Tibial nerve (tissue), 4 donors: ENCODE measurements at places on chromosomes 7 and 10. TPM values are rescaled to one million over a fixed set of nuclear protein-coding genes. Genes with fewer than 3 reads are reported as not detected.

GRCh38 chr7:67791918-67792317, 795.3 kb downstream of the TYW1 start:
- H3K4me1 ChIP-seq = no peaks in the 10 kb centered on the region
- H3K27ac ChIP-seq = no peak overlapping the region
- no peaks in the 10 kb centered on the region for H3K36me3 ChIP-seq
- no peak for DNase-seq

- H3K27me3 ChIP-seq = no peaks in the 10 kb centered on the region
- no peaks in the 10 kb centered on the region for H3K36me3 ChIP-seq
- no peak for DNase-seq
- H3K27ac ChIP-seq = no peak overlapping the region
- no peaks in the 10 kb centered on the region for H3K4me1 ChIP-seq
- no peak overlapping the region for H3K4me3 ChIP-seq
These were observed 180.9 kb downstream of the JCAD start for GRCh38 chr10:29878492-29878891.

DNA sequence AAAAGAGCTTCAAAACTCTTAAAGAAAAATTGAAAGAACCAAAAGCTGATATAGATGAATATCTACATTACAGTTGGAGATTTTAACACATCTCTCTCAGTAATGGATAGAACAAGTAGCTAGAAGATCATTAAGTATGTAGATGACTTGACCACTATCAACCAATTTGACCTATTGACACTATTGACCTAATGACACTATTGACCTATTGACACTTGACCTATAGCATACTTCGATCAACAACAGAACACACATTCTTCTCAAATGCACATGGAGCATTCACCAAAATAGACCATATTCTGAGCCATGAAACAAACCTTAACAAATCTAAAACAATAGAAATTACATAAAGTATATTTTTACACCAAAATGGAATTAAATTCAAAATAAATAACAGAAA, 22.3 kb downstream of the GIMAP5 start:
- H3K4me3 ChIP-seq = no peak overlapping the region
- H3K36me3 ChIP-seq = no peaks in the 10 kb centered on the region
- H3K27me3 ChIP-seq = no peaks in the 10 kb centered on the region
- DNase-seq = no peak

DNA sequence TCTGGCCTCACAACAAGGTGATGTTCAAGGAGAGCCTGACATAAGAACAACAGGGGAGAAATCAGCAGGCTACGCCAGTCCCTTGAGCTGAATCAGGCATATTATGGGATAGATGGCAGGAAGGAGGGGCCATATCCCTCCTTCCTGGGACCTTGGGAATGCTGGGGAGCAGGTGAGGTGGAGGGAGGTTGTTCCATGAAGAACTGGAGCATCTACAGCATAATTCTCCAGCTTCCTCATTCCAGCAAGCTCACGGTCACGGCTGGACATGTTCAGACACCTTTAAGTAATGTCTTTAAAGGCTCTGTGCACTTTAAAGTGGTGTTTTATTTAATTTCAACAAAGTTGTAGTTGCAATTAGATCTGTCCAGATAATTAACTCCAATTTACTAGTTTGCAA, 780.5 kb downstream of the TYW1 start:
- H3K27me3 ChIP-seq = no peaks in the 10 kb centered on the region
- H3K4me3 ChIP-seq = no peak overlapping the region
- no peaks in the 10 kb centered on the region for H3K4me1 ChIP-seq
- no peak for DNase-seq
- H3K27ac ChIP-seq = no peak overlapping the region

GRCh38 chr7:110090110-110090820, 1000.7 kb upstream of the LRRN3 start:
- no peak overlapping the region for H3K4me3 ChIP-seq
- DNase-seq = no peak
- no peak overlapping the region for H3K27ac ChIP-seq
- no peaks in the 10 kb centered on the region for H3K4me1 ChIP-seq
- no peaks in the 10 kb centered on the region for H3K27me3 ChIP-seq

- no peak overlapping the region for H3K27ac ChIP-seq
- no peak for DNase-seq
- H3K4me1 ChIP-seq = no peaks in the 10 kb centered on the region
- H3K27me3 ChIP-seq = no peaks in the 10 kb centered on the region
- no peaks in the 10 kb centered on the region for H3K36me3 ChIP-seq
These were observed 57.7 kb downstream of the STEAP1B start for GRCh38 chr7:22442187-22442881.

DNA sequence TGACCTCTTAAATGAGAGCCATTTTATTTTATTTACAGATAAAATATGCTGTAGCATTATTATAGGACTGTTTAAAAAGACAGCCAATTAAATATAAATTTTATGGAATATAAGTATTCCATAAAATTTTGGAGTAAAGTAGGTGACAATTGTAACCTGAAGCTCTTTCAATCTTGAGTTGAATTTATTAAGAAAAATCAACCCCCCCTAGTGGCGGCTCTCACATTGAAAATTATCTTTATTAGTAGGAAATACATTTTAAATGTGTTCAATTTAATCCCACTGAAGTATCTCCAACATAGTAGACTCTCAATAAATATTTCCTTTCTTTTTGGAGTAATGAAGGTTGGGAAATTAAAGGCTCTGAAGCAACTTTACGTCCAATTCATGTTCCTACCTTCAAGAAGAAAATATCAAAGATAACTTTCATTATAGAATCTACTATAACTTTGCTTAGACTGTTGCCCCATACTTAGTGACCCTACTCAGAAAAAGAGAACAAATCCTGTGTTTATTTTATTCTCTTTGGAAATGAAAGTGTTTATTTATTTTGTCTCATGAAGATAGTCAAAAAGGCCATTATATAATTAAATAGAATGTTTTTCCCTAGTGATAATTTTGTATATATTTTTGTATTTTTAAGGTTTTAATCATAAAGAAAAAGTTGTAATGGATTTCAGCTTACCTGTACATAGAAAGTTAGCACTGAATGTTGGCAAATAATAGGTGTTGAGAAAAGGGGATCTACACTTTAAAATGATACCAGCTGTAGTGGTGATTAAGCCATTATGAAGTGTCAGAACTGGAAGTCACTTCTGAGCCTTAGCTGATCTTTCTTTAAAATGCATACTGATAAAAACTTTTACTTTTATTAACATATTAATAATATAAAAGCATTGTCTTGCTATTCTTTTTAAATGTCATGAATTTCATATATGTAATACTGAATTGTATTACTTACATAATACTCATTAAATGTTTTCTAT, 3.3 kb downstream of the AHR start:
- peaks cover 55% of the 10 kb centered on the region for H3K4me1 ChIP-seq
- peak overlapping the region; percentile 96 for H3K27ac ChIP-seq
- H3K27me3 ChIP-seq = no peaks in the 10 kb centered on the region
- peak; percentile 47 for DNase-seq
- H3K36me3 ChIP-seq = no peaks in the 10 kb centered on the region

- no peaks in the 10 kb centered on the region for H3K27me3 ChIP-seq
- H3K27ac ChIP-seq = no peak overlapping the region
- H3K4me1 ChIP-seq = no peaks in the 10 kb centered on the region
- DNase-seq = no peak
- no peaks in the 10 kb centered on the region for H3K36me3 ChIP-seq
These were observed 97.8 kb downstream of the CALCR start for GRCh38 chr7:93476491-93477344.

The OPN4 gene
- 0.59 TPM for total RNA-seq

DNA sequence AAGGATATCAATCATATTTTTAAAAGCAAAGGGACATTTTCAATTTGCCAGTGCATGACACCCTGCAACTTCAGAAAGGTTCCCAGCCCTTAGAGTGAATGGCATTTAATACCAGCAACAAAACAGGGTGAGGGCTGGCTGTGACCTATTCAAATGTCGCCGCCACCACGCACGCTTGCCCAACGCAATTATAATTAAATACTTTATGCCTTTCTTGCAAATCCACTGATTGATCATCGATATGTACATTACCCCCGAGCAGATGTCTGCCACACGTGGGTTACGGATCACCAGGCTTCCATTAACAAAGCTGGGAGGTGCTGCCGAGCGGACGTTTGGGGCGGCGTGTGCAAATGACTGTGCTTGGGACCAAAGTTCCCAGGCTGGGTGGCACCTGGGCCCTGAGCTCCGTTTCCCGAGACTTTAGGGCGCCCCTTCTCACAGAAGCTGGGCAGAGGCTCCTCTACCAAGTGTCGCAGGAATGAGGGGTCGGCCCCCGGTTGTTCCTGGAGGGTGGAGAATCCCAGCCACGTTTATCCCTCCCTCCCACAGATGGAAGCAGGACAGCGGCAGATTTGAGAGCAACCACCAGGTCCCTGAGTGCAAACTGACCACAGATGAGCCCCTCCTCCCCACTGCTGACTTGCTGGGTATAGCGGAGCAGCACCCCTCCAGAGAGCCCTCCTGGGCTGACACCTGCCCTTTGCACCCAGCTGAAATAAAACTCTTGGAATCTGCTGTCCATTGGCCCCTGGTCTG, 3.9 kb downstream of the FOXL3 start:
- no peak for DNase-seq
- no peaks in the 10 kb centered on the region for H3K36me3 ChIP-seq
- peaks cover 3% of the 10 kb centered on the region for H3K27me3 ChIP-seq

DNA sequence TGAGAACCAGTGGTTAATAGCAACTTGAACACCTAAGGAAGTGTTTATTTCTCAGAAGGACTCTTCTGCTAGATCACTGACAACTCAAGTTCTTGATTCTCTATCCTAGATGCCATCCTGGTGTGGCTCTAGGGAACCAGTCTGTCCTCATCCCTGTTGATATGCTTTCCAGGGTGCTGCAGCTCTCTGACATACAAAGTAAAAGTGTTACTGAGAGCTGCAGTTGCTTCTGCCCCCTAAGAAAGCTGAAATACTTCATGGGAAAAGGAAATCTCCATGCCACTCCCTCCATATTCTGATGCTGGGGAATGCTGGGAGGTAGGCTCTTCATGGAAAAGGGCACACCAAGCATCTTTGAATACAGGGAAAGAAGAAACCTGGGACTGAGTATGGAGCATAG, 168.1 kb downstream of the KLF6 start:
- no peak for DNase-seq
- H3K4me3 ChIP-seq = no peak overlapping the region
- no peak overlapping the region for H3K27ac ChIP-seq
- no peaks in the 10 kb centered on the region for H3K27me3 ChIP-seq
- no peaks in the 10 kb centered on the region for H3K36me3 ChIP-seq
